ENCODE measurements at places on chromosomes 6 and 20. TPM values are rescaled to one million over a fixed set of nuclear protein-coding genes. Genes with fewer than 3 reads are reported as not detected.

Gene LTA
- not detected for total RNA-seq

Gene SMLR1
- total RNA-seq, result not detected

Gene ADTRP
- total RNA-seq, result 14.0 TPM

Gene GLP1R
- 0.10 TPM for total RNA-seq

Gene EFCAB8
- not detected for total RNA-seq

Gene GTSF1L
- total RNA-seq, result not detected

DNA sequence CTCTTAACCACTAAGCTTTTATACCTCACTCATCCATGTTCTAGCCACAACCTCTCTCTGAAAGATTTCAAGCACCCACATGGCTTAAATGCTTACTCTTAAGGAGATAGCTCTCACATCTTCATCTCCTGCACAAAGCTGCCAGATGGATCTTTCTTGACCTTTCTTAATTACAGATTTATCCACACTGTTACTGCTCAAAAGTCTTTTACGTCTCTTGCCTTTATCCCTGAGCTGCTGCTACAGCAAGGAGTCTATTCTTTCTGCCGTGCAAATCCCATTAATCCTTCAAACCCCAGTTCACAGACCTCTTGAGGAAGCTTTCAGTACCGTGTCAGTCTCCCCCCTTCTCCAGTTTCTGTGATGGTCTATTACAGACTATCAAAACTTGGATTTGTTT is 54.6 kb downstream of the B4GALT5 start:
- no peak for DNase-seq

DNA sequence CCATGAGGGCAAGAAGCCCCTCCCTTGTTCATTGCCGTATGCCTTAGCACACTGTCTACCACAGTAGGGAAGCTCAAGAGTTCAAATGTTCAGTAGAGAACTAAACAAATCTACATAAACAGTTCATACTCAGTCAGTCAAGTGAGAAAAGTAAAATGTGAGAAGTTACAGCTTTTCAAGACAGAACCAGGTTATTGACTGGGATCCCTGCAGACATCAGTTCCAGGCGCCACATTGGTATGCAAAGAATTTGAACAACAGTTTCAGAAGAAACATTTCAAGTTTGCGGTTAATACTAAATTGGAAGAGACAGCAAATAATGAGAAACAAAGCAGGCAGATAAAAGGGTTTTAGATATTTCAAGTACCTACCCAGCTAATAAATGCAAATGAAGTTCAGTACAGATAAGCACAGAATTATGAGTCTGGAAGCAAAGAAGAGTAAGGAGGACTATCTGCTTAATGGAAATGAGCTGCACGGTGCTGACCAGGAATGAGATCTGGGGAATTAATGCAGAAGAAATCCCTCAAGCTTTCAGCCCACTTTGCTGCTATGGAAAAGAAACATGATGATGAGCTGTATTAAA is 246.2 kb downstream of the HACE1 start:
- no peak for DNase-seq

DNA sequence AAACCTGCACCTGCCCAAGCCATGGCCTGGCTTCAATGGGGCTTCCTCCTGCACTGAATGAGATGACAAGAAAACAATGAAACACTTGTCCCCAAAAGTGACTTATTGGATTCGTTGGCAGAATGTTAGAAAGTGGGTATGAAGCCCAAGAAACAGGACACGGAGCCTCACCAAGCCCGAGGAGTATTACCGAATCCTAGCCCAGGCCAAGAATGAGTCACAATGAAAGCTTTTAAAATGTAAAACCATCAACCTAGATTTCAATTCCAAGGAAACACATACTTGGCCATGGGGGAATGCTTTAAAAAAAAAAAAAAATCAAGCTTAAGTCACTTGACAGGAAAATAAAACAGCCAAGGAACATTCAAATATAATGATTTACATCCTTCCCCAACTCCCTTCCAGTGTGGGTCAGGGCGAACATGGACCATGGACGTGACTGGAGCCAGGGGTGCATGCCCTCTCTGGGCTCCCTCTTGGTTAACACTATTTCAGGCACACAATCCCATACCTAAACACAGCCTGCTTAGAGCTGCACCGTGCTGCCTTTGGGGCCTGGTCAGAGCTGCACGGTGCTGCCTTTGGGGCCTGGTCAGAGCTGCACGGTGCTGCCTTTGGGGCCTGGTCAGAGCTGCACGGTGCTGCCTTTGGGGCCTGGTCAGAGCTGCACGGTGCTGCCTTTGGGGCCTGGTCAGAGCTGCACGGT is 3.1 kb upstream of the STX16 start:
- DNase-seq, result peak; percentile 51

DNA sequence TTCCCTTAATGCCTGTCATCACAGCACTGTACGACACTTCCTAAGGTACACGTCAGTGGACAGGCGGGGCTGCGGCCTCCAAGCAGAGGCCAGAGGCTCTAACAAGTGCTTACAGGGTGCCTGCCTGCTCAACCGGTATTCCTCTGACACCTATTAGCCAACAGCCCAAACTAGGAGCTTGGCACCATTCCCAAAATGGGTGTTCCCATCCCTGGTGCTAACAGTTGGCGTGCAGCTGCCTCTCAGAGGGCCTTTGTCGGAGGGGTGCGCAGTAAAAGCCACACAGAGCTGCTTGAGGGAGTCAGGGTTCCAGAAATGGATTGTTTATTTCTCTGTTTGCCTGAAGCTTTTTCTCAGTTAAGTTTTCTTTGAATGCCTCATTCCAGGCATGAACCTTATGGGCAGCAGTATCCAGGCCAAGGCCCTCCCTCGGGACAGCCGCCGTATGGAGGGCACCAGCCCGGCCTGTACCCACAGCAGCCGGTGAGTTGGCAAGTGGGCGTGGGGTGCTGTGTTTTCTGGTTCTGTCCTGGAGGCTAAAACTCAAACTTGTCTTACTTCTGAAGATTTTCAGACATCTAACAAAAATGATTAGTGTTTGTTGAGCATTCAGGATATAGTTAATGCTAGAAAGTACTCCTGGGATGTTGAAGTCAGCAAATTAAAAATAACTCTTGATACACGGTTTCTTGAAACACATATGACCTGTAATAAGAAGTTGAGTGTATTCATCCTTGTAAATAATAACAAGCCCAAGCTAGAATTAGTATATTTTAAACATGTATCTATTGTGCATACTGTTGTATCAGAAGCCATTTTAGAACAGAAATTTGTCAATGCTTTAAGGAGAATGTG is 124.7 kb downstream of the TMEM242 start:
- DNase-seq, result peak; percentile 38

- DNase-seq, result peak; percentile 7
Observed at GRCh38 chr6:155313602-155314091, 637 bp downstream of the TFB1M start.

GRCh38 chr20:29873946-29874345 is 1383.5 kb upstream of the DEFB115 start:
- no peak for DNase-seq

- DNase-seq, result no peak
Observed at GRCh38 chr6:124203101-124203811, 399.6 kb downstream of the NKAIN2 start.

DNA sequence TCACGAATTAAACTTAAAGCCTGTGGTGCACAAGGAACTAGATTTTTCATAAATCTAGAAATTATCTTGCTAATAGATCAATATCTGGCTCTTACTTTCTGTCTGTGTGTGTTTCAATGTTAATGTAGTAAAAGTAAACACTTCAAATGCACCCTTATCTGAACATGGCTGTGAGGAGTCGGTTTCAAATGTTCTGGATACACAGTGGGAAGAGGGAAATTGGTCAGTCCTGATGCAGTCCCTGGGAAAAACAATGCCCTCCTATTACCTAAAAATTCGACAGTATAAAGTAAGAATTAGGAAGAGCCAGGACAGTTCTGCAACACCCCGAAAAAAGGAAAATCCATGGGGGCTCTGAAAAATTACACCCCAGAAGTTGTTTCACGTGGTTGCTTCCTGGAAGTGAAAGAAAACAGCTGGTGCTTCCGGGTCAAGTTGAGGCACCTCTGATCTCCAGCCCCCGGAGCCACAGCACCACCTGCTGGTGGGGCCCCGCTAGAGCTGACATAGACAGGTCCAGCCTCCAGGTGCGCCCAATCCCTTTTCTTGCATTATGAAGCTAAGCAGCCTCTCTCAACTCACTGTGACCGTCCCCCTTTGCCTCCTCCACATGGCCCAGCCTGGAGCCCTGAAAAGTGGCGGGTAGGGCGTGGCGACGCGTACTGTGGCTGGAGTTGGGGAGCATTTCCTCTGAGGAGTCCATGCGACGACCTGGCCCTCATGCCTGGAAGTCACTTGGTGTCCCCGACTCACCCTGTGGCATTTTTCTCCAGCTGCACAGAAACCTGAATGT is 8.3 kb downstream of the SEMG2 start:
- DNase-seq, result no peak

DNA sequence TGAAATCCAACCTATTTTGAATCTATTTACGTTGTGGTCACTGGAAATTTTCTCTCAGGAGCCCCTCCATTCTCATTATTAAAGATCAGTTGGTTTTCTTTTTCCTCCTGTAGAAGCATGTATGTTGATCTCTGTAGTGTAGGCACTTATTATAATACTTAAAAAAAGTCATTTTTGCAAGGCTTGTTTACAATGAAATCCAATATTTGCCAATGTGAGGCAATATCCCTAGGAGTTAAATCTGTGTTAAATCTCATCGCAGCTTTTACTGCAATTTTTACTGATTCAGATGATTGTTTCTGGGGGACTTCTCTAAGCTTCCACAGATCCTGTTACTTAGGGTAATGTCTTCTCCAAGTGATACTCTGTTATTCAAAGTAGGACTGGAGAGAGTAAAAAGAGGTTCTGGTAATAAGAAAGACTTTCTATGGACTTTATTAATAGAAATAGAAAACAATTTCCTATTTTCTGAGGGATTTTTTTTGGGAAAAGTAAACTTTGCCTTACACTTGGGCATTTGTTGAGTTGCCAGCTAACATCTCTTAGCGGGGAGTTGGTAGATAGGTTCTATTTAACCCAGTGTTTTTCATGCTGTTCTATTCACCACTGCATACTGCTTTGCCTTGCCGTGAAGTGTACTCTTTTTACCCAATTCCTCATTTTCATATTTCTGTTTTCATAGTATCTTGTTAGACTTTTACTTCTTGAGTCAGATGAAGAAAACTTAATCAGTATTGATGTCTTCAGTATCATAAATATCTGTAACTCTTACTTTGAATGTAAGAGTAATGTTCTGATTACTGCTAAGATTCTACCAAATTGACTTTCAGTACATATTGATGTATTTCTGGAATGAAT is 48.6 kb downstream of the CDKAL1 start:
- no peak for DNase-seq

DNA sequence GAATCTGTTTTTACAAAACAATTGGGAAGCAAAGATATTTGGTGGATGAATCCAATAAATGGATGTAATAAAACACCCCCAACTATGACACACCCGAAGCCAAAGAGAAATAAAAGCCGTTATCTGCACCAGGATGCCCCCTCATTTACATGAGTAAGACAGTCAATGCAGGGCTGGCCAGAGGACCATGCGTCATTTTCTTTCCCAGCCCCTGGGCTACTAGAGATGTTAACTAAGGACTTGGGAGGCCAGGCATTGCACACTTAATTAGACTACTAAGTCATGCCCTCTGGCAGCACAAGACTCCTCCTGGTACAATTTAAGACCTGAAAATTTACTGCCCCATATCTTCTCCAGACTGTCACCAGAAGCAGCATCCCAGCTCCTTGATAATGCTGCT is 3.2 kb downstream of the LEMD2 start:
- no peak for DNase-seq

Measured in skin of body (tissue), 3 donors.